HT-29 (cell line): ENCODE measurements at places on chromosomes 6 and 20. TPM values are rescaled to one million over a fixed set of nuclear protein-coding genes. Genes with fewer than 3 reads are reported as not detected.

DNA sequence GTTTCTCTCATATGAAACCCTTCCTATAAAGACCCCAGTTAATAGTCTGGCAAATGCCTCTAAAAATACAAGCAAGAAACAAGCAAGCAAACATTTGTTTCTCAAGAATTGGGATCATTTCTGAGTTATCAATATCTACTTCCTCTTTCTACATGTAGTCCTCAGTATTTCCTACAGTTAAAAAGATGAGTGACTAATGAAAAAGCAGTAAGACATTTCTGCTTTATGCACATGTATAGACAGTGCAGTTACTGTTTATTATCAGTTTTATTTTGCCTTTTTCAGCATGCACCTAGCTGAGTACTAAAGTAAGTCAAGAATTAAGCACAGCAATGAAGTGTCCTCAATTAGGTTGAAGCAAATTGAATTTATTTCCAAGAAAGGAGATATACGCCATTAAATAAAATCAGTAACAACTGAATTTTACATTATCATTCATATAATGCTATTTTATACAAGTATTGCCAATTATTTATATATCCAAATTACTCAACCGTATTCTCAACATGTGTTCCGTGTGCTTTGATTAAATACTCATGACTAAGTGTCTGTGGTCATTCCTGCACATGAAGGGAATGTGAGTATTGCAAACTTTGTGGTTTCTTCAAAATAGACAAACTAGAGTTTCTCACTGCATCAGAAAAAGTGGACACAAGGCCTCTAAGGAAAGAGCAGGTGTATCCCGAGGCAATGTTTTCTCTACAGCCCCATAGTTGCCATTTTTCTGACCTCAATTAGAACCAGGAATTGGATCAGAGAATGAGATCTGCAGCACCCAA, 159.3 kb upstream of the MARCKS start:
- no peak for DNase-seq

Gene ZFP57
- total RNA-seq: 0.13 TPM in 1 of 2 replicates, not detected in the other

Gene ATAT1
- total RNA-seq: 8.3 and 9.2 TPM in 2 replicates

Gene ANKRD66
- total RNA-seq: not detected in 2 replicates
